CD4-positive, alpha-beta T cell treated with Interleukin-10 for 1 hour (primary cell): ENCODE measurements at places on chromosomes 6 and 20.

- no peak for DNase-seq
Measured at GRCh38 chr6:125453516-125453915, 151.7 kb upstream of the HDDC2 start.

- DNase-seq, result no peak
Measured at GRCh38 chr6:33705955-33706725, 5.4 kb downstream of the UQCC2 start.

- DNase-seq, result no peak
Measured at GRCh38 chr20:63487116-63487764, 11.6 kb downstream of the EEF1A2 start.

- DNase-seq, result no peak
Measured at GRCh38 chr6:113433335-113433991, 423.7 kb upstream of the MARCKS start.
